ENCODE measurements at places on chromosomes 11 and 22.

- DNase-seq = no peak
Measured at GRCh38 chr22:37731804-37732471, 35.1 kb downstream of the TRIOBP start.

- DNase-seq = no peak
Measured at GRCh38 chr11:17696741-17697140, 22.6 kb upstream of the MYOD1 start.

DNA sequence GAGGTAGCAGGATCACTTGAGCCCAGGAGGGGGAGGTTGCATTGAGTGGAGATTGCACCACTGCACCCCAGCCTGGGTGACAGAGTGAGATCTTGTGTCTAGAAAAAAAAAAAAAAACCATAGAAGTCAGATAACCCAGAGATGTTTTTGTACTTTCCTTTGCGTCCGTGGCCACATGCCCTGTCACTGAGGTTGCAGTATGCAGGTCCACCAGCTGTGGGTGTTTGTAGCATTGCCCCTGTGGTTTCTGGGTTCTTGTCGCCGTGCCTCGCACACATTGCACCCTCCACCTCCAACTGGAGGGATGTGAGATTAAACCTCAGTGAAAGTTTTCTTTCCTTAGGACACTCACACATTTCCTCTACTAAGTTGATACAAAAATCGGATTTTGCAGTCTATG is 70.3 kb downstream of the TNRC6B start:
- DNase-seq = peak; percentile 70

- no peak for DNase-seq
Measured at GRCh38 chr11:130649801-130650200, 201.4 kb downstream of the ADAMTS15 start.

DNA sequence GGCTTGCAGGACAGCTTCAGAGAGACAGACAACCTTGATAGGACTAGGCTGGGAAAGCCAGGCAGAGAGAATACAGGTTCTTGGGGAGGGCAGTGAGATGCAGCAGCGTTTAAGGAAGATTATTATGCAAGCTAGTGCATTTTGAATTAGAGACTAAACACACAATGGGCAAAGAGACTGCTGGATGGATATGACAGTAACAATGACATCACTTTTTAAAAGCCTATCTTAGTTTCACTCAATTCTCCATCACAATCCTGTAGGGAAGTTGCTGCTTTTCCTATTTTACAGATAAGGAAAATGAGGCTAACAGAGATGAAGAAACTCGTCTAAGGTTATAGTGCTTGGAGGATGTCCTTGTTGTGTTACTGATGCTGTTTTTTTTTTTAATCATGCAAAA is 5.6 kb downstream of the JHY start:
- no peak for DNase-seq

DNA sequence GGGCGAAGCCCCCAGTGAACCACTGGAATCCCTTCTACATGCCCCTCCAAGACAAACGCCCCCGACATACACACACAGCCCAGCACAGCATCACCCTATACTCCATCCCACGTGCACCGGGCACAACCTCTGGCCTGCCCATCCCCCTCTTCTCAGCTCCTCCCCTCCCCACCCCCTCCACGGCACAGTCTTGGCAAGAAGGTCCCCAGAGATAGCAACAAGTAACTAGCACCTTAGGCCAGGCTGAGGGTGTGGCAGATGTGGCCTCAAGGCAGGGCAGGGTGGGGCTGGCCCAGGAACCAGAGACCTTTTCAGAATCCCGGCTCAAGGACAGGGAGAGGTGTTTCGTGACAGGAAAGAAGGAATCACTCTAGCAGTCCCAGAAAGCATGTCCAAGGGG is 54.3 kb downstream of the CYTH4 start:
- DNase-seq = no peak

DNA sequence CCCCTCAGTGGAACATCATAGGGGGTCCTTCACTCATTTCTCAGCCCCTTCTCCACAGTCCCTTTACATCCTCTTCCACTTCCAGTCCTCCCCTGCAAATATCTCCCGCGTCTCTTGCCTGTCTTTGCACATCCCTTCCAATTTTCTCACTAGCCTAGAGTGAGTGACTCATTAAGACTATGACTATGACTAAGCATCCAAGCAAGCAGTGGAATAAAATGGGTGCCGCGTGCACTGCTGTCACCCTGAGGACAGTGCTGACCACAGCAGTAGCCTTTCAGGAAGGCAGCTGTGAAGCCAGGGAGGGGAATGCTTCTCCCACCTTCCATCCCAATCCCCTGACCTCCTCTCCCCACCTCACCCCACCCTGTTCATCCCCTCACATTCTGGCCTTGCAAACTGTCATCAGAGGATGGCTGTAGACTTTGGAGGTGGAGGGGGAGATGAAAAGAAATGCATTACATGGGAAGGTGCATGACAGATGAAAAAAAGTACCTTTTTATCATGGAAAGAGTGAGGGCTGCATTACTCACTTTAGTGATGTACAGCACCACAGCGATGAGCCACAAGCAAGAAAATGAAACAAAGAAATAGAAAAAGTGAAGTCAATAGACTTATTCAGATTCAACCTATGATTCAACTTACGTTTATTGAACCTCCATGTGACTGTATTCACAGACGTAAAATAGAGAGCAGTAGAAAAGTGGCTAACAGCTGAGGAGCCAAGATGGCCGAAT is 948.2 kb downstream of the NTM start:
- DNase-seq = no peak

DNA sequence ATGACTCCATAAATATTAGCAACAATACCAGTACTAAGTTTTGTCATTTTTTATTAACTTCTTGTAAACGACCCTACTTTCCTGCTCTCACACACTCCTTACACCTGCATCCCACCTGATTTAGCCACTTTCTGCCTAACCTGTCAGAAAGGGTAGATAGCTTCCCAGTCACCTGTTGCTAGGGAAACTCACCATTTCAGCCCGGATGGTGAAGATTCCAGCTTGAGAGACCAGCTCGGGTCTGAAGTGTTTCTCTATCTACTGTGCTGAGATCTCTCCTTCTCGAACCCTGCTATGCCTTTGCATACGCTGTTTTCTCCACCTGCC is at the start of gene PARVG:
TSS of gene PARVG (plus strand) at position 220 of the 327 bp plus-strand sequence. CDS start 2,405 bp downstream, outside the sequence.
- peak; percentile 72 for DNase-seq

DNA sequence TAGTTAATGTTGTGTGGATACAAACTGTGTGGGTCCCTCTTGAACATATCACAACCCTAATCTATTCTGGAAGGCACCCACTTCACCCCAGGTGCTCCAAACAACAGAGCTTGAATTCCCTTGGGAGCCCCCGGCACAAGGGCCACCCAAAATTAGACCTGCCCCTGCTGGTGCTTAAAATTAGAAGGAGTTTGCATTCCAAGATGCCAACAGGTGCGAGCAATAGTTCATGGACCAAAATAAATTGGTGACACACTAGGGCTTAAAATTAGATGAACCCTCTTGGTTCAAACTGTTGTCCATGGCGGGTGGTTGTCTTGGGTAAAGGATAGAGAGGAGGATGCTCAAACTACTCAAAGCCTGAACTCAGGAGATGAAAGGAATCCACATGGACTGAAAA is 291.5 kb downstream of the MN1 start:
- DNase-seq = no peak

DNA sequence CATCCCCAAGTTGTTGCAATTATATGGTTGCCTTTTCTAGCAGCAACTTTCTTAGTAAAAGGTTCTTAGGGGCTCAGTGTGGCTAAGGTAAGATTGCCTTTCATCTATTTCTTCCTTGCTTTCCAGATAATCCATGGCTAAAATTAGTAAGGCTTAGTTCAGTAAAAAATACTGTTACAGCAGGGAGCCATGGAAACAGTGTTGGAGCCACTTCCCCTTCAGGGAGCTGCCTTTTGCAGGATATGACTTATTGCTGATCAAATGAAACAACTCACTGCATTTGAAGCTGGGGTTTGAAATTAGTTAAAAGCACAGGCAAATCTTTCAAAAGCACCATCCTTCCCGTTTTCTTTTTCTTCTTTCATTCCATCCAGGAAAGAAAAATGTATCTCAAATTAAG is 184.3 kb downstream of the C11orf87 start:
- DNase-seq = no peak

GRCh38 chr22:28893810-28894209 is 10.4 kb downstream of the ZNRF3 start:
- DNase-seq = no peak

GRCh38 chr11:110984147-110984546 is 261.4 kb upstream of the POU2AF2 start:
- DNase-seq = no peak

GRCh38 chr22:36758792-36759271 is 17.1 kb downstream of the IFT27 start:
- no peak for DNase-seq

DNA sequence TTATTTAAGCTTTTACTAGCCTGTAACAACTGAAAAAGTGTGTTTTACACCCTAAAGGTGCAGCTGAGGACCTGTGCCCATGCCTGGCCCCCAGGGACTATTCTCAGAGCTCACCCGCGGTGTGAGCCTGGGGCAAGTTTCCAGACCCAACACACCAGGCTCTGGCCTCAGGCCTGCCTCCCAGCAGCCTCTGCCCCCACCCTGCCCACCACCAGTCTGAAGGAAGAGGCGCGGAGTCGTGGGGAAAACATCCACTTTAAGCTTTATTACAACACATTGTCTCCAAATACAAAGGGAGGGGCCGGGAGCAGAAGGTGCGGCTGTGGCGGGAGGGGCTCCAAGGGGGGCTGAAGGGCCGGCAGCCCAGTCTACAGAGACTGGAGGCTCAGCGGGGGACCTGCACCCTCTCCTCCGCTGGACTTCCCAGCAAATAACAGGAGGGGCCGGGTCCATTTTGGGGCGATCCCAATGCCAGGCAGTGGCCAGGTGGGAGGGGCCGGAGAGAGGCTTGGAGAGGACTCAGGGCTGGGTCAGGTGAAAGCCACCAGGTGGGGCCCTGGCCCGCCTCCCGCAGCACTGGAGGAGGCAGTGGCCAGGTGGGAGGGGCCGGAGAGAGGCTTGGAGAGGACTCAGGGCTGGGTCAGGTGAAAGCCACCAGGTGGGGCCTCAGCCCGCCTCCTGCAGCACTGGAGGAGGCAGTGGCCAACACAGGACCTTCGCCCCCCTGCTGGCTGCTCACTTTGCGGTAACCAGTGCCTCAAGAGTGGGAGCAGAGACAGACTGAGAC is 18.1 kb downstream of the DUSP8 start:
- no peak for DNase-seq

DNA sequence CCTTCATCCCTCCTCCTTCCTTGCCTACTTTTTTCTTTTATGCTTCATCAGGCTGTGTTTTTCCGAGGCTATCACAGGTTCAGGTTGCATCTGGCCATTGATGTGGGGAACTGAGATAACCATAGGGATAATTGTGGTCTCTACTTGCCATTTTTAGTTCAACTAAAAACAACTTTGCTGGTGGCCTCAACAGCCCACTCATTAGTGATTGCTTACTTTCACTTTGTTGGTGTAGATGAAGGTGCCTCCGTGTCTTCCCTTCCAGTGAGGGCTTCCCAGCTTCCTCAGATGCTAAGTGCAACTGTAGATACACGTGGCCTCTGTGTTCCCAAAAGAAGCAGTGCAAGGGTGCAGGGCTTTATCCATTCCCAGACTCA is 35.0 kb downstream of the KCNJ1 start:
- no peak for DNase-seq

- DNase-seq = no peak
Measured at GRCh38 chr11:87127101-87127500, 89.4 kb downstream of the TMEM135 start.

DNA sequence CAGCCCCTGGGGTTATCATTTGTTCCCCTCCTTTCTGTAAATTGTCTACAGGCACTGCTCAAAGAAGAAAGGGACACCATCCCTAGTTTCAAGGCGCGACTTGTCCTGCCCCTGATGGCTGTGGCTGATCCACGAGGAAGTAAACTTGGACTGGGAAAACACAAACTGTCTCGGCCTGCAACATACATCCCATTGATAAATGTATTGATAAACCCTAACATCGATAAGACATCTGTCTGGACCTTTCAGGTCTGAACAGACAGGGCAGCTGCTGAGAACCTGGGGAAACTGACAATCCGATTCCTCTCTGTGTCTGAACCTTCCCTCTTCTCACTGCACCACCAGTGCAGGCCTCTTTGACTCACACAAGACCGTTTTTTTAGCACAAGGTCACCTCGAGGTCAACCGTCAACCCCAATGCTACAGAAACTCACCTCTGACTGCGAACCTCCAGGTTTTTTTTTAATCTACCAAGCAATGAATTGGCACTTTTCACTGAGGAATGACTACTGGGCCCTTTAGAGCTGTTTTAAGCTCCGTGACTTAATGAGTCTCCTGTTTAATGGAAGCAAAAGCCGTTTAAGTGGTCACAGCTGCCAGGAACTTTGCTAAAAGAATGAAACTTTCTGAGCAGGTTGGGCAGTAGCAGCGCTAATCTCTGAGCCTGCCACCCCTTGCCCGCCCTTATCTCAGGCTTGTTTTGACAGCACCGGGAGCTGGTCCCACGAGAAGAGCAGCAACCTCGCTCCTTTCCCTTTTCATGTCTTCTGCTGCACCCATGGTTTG is 203.8 kb upstream of the TMEM45B start:
- no peak for DNase-seq

GRCh38 chr11:17211286-17211685 is 3.5 kb upstream of the PIK3C2A start:
- no peak for DNase-seq

GRCh38 chr22:41198027-41198580 is 7.0 kb upstream of the L3MBTL2 start:
- DNase-seq = peak; percentile 41

DNA sequence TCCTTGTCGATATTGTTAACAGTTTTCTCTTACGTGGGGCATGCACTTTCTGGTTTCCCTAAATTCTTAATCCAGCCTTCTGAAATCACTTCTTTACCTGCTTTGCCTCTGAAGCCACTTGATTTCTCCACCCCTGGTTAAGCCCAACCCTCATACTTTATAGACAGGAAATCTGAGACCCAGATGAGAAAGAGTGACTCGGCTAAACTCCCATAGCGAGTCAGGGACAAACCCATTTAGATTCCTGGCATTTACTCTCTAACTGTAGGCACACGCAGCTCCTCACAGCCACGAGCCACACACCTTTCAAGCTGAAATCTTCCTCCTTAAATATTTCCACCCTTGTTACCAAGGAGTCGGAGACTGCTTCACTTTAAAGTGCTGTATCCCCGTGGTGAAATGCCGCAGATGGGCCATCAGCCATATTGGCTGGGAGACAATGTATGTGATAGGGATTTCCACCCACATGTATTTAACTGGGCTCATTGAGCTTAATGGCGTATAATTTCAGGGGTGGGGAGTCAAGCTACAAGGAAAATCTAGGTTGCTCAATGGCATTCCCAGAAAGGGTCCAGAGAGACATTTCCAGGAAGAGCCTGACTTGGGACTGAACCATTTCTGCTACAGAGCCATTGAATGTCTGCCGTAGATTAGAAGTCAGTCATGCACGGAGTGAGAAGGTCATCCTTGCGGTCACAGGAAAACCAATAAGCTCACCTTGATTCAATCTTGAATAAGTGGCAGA is 49.9 kb upstream of the GRK3 start:
- no peak for DNase-seq

GRCh38 chr11:128205796-128206195 is 381.6 kb downstream of the ETS1 start:
- no peak for DNase-seq

DNA sequence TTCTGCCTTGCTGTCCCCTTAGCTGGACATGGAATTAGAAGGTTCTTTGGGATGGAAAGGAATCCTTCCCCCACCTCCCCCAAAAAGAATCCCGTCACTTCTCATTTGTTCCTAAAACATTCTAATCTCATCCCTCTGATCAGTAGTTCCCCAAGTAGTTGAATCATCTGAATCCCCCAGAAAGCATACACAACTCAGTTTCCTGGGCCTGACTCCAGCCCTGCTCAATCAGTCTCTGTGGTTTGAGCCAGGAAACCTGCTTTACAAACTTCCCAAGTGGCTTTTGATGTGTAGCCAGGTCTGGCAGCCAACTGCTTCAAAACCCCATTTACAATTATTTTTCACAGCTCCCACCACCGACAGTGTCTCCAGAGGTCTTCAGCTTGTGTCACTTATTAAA is 20.2 kb downstream of the C22orf31 start:
- DNase-seq = no peak

All from CD4-positive, alpha-beta T cell treated with Interleukin-1 beta for 1 hour (primary cell).